NCI-H524 treated with DMSO at 0.1 percent for 48 hours (cell line): ENCODE measurements at places on chromosomes 7 and 10.

- DNase-seq, result no peak
These were observed 69.5 kb downstream of the JMJD1C start for GRCh38 chr10:63396133-63396761.

DNA sequence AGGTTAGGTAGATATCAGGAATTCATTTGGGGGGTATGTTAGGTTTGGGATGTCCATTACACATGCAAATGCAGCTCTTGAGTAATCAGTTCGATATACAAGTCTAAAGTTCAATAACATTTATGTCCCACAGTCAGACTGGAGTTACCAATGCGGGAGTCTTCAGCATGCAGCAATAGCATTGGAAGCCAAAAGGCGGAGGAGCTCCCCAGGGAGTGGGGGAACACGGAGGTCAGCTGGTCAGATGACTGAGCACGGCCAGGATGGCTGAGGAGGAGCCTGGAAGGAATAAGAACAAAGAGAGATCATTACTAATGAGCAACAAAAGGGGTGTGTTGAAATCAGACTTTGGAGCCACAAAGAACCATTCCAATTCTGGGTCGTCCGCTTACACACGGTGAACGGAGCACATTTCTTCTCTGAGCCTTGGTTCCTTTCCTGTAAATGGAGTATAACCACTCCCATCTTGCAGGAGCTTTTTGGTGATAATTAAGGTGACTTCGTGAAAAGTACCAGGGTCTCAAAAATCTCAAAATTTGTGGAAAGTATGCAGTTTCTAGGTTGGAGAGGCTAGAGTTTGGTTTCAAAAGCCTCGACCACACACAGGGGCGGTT lies 478 bp upstream of the ZNF22 start:
- no peak for DNase-seq

- DNase-seq, result no peak
These were observed 34.5 kb upstream of the MEOX2 start for GRCh38 chr7:15720849-15721471.

DNA sequence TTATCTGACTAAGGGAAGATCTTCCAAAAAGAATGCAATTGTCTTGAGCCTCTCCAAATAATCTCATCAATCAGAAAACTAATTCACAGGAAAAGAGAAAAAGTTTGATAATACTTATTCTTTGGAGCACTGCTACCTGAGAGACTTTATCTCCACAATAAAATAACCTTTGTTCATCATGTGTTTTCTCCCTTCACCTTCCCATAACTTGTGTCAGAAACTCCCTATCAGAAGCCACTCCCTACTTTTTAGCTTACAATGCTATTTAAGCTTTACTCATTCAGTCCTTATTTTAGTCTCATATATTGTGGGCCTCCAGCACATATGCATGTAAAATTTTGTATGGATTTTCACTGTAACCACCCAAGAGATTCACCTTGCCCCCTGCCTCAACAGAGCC lies 998 bp downstream of the CYP3A43 start:
- DNase-seq, result no peak

DNA sequence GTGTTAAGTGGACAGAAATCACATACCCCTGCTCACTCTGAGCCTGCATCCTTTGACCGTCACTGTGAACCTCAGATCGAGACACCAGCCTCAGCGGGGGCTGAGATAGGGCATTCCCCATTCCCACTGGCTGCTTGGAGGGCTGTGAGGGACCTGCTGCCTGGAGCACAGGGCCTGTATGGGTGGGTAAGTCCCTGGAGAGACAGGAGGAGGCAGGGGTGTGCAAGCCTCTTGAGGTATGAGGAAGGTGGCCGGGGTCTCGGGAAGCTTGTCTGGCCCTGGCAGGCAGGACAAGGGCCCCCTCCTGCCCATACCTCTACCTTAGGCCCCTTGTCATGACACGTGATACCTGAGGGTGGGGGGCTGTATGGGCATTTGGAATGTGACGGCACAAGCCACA lies 187.4 kb downstream of the MGMT start:
- no peak for DNase-seq

DNA sequence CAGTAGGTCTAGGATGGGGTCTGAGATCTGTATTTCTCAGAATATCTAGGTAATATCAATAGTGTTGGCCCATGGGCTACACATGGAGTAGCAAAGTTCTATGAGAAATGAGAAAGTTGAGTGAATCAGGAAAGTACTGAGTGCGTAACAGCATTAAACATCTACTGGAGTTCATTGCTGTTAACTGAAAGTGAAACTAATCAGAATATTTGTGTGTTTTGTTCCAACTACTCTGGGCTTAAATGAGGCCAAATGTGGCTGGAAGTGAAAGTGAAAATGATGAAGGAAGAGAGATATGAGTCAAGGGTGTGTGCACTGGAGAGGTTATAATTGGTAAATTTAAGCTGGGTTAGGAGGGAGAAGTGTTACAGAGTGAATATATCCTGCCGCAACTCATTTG lies 46.5 kb downstream of the TMEM106B start:
- DNase-seq, result no peak

GRCh38 chr10:103668351-103669242 lies 175.1 kb downstream of the NEURL1 start:
- DNase-seq, result no peak

GRCh38 chr7:156819733-156820295 lies 73.2 kb downstream of the LMBR1 start:
- DNase-seq, result no peak

DNA sequence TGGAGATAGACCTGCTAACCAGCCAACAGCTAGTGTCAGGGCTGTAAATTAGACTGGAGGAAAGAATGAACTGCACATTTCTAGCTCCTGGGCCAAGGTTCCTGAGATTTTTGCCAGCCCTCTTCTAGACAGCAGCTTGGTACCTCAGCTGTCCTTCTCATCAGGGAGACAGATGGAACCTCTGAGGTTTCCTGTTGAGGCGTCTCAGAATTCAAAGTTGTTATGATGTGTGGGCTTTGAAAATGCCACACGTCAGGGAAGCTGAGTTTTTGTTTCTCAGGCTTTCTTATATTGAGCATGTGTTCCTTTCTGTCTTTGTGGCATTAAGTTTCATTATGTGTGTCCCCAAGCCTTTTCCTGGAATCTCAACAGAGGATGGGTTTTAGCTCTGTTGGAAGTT lies 736.6 kb downstream of the AUTS2 start:
- DNase-seq, result no peak

GRCh38 chr10:99851825-99852224 lies 69.4 kb downstream of the ABCC2 start:
- DNase-seq, result no peak

GRCh38 chr10:99280472-99280871 lies 44.8 kb upstream of the HPSE2 start:
- no peak for DNase-seq

DNA sequence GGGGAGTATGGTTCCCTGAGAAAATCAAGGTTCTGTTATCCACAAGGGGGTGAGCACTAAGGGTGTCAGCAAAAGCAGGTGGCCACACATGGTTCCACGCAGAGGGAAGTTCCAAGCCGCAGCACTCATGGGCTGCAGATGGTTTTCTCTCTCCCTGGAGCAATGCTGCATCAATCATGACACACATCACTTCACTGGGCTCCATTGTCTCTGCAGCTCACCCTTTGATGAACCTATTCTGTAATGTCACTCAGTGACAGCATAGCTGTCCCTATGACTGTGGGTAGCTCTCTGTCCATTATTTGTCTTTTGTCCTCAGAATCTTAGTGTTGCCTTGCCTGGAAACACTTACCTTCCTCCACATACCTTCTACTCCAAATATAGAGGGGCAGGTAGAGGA lies 34.8 kb downstream of the LRRC18 start:
- no peak for DNase-seq

GRCh38 chr10:130221456-130222375 lies 85.5 kb downstream of the GLRX3 start:
- DNase-seq, result no peak

- DNase-seq, result no peak
These were observed 20.9 kb upstream of the LFNG start for GRCh38 chr7:2498708-2499107.

- DNase-seq, result no peak
These were observed 327.3 kb downstream of the ADARB2 start for GRCh38 chr10:1410032-1410431.

GRCh38 chr7:51350546-51350896 lies 33.9 kb upstream of the COBL start:
- no peak for DNase-seq
